Left renal cortex interstitium (tissue), 4 donors: ENCODE measurements at places on chromosomes 2 and 18. TPM values are rescaled to one million over a fixed set of nuclear protein-coding genes. Genes with fewer than 3 reads are reported as not detected.

Gene PLGLB1
- 5.7 TPM for polyA plus RNA-seq

Gene IL18R1
- polyA plus RNA-seq: 1.8 TPM

Gene CFLAR
- polyA plus RNA-seq: 46.2 TPM

Gene HOXD13
- polyA plus RNA-seq: not detected

Gene PLA2R1
- 90.3 TPM for polyA plus RNA-seq

Gene LOXL3
- polyA plus RNA-seq: 9.7 TPM

Gene GATA6
- polyA plus RNA-seq: 8.3 TPM

Gene RFTN2
- 22.6 TPM for polyA plus RNA-seq

Gene FARSB
- polyA plus RNA-seq: 21.6 TPM

Gene EIF4E2
- polyA plus RNA-seq: 100 TPM

Gene DLX1
- 0.14 TPM for polyA plus RNA-seq

Gene DSC1
- polyA plus RNA-seq: 2.6 TPM

Gene LRP2
- 157 TPM for polyA plus RNA-seq

Gene RBBP8
- polyA plus RNA-seq: 52.1 TPM

Gene HOXD12
- 0.41 TPM for polyA plus RNA-seq

Gene POTEC
- not detected for polyA plus RNA-seq

Gene INSIG2
- 32.2 TPM for polyA plus RNA-seq

Gene KCNIP3
- 15.5 TPM for polyA plus RNA-seq

Gene GKN1
- not detected for polyA plus RNA-seq

Gene ABCB11
- 0.13 TPM for polyA plus RNA-seq

Gene KLF7
- 26.6 TPM for polyA plus RNA-seq

Gene OR6B3
- not detected for polyA plus RNA-seq

Gene MAP4K4
- 68.7 TPM for polyA plus RNA-seq

Gene SERPINB13
- polyA plus RNA-seq: not detected

Gene ADRA2B
- polyA plus RNA-seq: 5.1 TPM

Gene MDH1B
- polyA plus RNA-seq: 17.1 TPM

Gene FZD7
- polyA plus RNA-seq: 63.2 TPM

Gene GLI2
- polyA plus RNA-seq: 10.1 TPM

Gene ILKAP
- 39.5 TPM for polyA plus RNA-seq

Gene CCDC85A
- 1.6 TPM for polyA plus RNA-seq

Gene APOB
- 0.64 TPM for polyA plus RNA-seq

Gene CXCR4
- 51.9 TPM for polyA plus RNA-seq

Gene EPB41L3
- polyA plus RNA-seq: 60.5 TPM

Gene ITGA6
- 90.8 TPM for polyA plus RNA-seq

Gene EIPR1
- 27.5 TPM for polyA plus RNA-seq

Gene TWIST2
- 4.5 TPM for polyA plus RNA-seq

Gene GALR1
- 0.26 TPM for polyA plus RNA-seq

Gene CRYGD
- polyA plus RNA-seq: not detected

Gene ADAM17
- polyA plus RNA-seq: 46.7 TPM

Gene NPAS2
- 11.7 TPM for polyA plus RNA-seq

Gene ASAP2
- 60.8 TPM for polyA plus RNA-seq

Gene LONRF2
- polyA plus RNA-seq: 4.9 TPM

Gene IL36B
- not detected for polyA plus RNA-seq

Gene LBX2
- polyA plus RNA-seq: 3.2 TPM

Gene ST6GAL2
- polyA plus RNA-seq: 14.0 TPM

Gene SERPINB3
- 0.13 TPM for polyA plus RNA-seq

Gene UNC80
- 1.7 TPM for polyA plus RNA-seq

Gene MOB1A
- 100 TPM for polyA plus RNA-seq

Gene SERPINB11
- polyA plus RNA-seq: not detected

Gene MAPK4
- polyA plus RNA-seq: 8.2 TPM

Gene TMEM182
- 7.7 TPM for polyA plus RNA-seq

Gene ASPRV1
- 5.2 TPM for polyA plus RNA-seq

Gene SCTR
- polyA plus RNA-seq: 20.2 TPM

Gene SLC11A1
- 0.95 TPM for polyA plus RNA-seq

Gene CDH2
- 79.6 TPM for polyA plus RNA-seq

Gene RELCH
- 36.7 TPM for polyA plus RNA-seq

Gene INHA
- 2.4 TPM for polyA plus RNA-seq

Gene EFEMP1
- 84.8 TPM for polyA plus RNA-seq
